ENCODE measurements at places on chromosomes 6 and 20.

DNA sequence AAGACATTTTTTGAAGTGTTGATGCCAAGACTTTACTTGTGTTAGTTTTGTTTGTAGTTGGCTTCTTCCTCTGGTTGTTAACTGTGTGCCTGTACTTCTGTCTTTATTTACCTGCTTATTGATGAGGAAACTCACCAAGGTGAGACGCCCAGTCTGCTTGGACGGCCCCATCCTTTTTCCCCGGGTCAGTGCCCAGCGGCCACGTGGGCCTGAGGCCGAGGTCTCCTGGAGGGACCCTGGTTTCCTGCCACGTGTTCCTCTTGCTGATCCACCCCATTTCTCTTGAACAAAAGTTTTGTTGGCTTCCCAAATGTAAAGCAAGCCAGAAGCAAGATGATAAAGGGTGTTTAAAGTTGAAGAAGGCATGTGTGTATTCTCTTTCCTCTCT lies 24.8 kb downstream of the DUSP22 start:
- DNase-seq = no peak

- no peak for DNase-seq
Observed at GRCh38 chr20:19658137-19658536, 99.9 kb upstream of the RIN2 start.

- DNase-seq = no peak
Observed at GRCh38 chr20:11689262-11689661, 228.4 kb upstream of the BTBD3 start.

- no peak for DNase-seq
Observed at GRCh38 chr20:44891826-44892225, 6.3 kb downstream of the YWHAB start.

GRCh38 chr6:39342692-39343395 lies 20.3 kb upstream of the KCNK16 start:
- DNase-seq = no peak
